HFFc6 (cell line): ENCODE measurements at places on chromosomes 13 and 19. TPM values are rescaled to one million over a fixed set of nuclear protein-coding genes. Genes with fewer than 3 reads are reported as not detected.
A peak's percentile ranks its signal among the peaks of the same experiment; 100 is the strongest.

- no peak for DNase-seq
Observed at GRCh38 chr13:48853728-48854102, 122.0 kb upstream of the FNDC3A start.

GRCh38 chr19:47445937-47446402 is 25.7 kb downstream of the SLC8A2 start:
- no peak for DNase-seq

GRCh38 chr19:43667126-43667875 is 2.7 kb downstream of the PLAUR start:
- no peak for DNase-seq

DNA sequence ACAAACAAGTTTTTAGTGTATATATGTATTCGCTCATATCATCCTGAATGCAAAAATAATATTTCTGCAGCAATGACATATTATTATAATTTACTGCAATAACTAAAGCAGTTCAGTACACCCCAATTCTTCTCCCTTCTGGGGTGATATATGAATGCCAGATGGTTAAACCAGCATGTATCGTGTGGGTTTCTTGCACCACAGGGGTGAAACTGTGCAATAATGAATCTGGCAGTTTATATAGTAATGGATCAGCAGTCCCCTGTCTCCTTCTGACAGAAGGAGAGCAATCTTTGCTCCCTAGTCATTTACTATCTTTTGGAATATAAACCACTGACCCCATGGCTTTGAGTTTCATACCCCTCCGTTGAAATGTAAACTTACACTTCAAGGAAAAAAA is 228.6 kb upstream of the KLHL1 start:
- no peak for DNase-seq

GRCh38 chr13:60936281-60936680 is 479.4 kb downstream of the PCDH20 start:
- no peak for DNase-seq

DNA sequence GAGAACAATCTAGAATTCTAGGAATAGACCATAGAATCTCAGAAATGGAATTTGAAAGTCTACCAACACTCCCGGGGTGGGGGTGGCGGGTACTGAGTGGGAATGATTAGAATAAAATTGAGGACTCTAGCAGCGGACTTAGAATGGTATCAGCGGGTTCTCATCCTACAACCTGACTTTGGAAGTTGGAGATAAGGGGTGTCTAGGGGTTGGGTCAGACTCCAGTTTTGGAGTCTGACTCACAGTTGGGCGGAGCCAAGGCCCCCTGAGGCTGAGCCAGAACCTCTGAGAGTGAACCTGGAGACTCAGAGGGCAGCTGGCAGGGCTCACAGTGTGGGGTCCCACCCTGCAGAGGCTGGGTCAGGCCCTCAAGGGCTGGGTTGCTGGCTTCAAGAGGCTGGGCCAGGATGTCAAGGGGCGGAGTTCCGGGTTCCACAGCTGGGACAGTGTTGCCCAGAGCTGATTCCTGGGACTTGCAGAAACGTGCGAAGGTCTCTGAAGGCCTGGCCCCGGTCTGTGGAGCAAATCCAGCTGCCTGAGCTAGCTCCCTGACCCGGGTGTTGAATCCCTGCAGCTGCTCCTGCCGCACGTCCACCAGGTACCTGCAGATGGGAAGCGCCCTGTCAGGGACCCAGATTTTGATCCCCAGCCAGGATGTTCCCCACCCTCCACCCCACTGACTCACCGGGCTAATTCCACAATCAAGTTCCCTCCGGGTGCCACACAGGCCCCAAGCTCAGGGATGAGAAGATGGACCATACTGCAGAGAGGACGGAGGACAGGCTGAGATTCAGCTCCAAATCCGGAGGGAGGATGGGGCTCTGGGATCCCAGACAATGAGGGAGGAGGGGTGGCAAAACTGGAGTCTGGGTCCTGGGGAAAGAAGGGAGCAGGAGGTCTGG is 1.6 kb upstream of the TNNI3 start:
- DNase-seq: no peak

GRCh38 chr13:27570906-27571305 is 49.4 kb downstream of the LNX2 start:
- no peak for DNase-seq

GRCh38 chr13:91639330-91639729 is 240.9 kb downstream of the GPC5 start:
- DNase-seq: no peak

DNA sequence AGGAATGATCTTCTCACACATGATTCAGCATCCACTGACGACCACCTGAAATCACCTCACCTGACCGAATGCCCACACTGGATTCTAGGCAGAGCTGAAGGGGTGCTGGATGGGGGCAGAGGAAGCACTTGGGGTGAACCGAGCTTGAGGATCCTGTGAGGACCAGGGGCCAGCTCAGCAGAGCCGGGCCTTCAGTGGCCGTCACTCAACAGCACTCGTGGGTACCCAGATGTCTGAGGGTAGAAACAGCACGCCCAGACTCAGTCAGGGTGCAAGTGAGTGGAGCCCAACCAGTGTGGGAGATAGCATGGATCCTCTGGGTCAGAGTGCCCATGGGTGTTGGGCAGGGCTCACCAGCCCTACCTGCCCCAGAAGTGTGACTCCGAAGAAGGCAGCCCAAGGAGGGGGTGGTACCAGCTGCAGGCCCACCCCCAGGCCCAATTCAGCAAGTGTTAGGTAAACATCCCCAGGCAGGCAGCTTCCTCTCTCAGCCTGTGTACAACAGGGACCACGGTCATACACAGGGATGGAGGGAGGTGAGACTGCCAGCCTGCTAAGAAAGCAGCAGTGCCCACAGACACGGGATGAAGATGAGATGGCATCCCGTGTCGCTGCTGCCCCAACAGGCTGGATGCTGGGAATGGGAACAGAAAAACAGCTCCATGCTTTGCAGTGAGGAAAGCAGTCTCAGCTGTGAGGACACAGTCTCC is 16.6 kb downstream of the GJA3 start:
- DNase-seq: no peak

DNA sequence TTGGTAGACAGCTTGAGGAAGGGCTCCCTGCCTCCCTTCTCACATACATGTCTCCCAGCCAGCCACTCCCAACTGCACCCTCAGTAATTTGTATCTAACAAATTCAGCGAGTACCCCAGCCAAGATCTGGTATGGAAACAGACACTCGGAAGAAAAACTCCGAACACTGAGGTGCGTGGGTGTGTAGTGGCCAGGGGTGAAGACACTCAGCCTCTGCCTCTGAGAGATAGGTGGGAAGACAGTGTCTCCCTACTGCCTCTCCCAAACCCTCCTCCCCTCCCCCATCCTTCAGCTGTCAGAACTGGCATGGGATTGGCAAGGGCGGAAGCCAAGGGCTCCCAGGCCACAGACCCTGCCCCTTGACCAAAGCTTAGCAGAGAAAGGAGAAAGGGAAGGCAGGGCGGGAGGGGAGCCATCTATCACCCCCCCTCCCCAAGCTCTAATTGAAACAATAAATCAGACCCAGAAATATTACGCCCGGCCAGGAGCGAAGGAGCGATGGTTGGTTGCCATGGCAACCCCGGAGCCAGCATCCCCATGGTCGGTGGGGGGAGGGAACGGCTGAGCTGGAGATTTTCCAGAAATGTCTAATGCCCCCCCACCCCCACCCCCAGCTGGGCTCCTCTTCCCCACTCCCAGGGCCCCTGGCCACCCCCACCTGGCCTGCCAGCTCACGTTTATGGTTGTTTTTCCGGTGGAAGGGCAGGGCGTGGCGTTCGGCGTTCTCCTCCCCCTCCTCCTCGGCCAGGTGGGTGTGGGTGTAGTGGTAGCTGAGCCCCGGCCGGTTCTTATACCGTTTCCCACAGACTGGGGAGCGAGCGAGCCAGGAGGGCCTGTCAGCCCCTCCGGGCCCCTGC is 7.0 kb downstream of the DPF1 start:
- DNase-seq: no peak

GRCh38 chr13:108451121-108451520 is 178.3 kb upstream of the MYO16 start:
- no peak for DNase-seq

DNA sequence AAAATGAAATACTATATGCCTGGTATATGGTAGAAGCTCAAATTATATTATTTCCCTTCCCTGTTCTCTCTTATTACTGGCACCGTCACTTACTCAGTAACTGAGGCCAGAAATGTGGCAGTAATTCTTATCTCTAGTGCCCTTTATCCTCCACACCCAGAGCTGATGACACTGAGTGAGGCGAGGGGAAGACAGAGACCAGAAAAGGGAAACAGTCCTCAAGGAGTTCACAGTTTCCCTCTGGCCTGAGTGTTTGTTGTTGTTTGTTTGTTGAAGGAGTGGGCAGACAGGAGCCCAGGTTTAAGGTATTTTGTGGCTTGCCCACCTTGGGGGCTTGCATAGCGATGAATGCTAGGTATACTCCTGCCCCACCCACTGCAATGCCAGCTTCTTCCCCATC is 101.5 kb upstream of the FNDC3A start:
- no peak for DNase-seq

DNA sequence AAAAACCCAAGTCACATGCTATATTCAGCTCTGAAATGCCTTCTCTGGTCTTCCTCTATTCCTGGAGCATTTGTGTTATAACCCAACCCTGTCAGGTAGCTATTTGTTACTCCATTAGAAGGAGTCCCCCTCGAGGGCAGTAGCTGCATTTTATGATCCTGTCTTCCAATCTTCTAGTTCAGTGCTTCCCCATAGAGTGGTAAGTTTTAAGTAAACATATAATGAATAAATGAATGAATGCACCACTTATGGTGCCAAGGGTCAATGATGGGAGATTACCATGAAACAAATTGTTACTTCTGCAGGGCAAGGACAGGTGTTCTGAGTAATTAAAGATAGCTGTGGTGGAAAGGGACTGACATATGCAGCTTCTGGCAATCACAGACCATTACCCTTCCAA is 4.0 kb downstream of the RASL11A start:
- DNase-seq: no peak

GRCh38 chr19:31520633-31521032 is 171.4 kb upstream of the TSHZ3 start:
- no peak for DNase-seq

- DNase-seq: no peak
Observed at GRCh38 chr13:80011448-80012212, 329.3 kb downstream of the SPRY2 start.

- DNase-seq: peak; percentile 26
Observed at GRCh38 chr19:51887522-51888498, at the start of gene ZNF577. TSS of gene ZNF577 (minus strand) at chr19:51887951. CDS start at chr19:51880382, 7,569 bp downstream.

GRCh38 chr19:10069046-10069445 is 17.1 kb upstream of the SHFL start:
- no peak for DNase-seq

- no peak for DNase-seq
Observed at GRCh38 chr19:45354241-45354842, 13.8 kb downstream of the KLC3 start.

DNA sequence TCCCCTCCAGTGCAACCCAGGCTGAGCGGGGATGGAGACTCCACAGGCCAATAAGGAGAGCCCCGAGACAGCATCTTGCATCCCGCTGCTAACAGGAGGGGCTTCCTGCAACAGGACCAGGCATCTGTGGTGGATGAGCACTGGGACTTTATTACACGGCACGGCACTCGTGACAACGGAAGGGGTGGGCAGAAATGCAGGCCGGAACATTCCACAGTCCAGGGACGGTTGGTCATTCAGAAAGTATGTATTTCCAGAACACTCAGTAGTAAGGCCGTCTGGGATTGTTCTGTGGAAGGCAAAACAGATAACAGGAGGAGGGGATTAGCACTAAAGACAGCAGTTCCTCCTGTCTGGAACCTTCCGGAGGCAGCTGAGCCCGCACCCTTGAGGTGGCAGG is 3.3 kb upstream of the TM6SF2 start:
- DNase-seq: peak; percentile 66

DNA sequence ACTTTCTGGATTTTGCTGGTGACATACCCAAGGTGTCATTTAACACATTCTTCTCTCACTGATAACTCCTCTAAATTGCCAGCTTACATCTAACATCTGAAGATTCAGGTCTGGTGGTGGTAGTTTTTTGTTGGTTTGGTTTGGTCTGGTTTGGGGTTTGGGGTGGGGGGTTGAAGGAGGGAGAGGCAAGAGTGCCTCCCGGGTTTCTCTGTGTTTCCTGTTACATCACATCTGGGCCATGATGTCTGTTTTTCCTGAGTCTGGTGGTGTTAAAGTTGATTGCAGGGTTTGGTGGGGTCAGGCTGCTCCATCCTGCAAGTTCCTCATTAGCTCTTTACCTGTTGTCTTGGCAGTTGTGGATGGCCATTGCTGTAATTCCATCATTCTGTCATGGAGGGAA is 155.8 kb upstream of the UBL3 start:
- no peak for DNase-seq

DNA sequence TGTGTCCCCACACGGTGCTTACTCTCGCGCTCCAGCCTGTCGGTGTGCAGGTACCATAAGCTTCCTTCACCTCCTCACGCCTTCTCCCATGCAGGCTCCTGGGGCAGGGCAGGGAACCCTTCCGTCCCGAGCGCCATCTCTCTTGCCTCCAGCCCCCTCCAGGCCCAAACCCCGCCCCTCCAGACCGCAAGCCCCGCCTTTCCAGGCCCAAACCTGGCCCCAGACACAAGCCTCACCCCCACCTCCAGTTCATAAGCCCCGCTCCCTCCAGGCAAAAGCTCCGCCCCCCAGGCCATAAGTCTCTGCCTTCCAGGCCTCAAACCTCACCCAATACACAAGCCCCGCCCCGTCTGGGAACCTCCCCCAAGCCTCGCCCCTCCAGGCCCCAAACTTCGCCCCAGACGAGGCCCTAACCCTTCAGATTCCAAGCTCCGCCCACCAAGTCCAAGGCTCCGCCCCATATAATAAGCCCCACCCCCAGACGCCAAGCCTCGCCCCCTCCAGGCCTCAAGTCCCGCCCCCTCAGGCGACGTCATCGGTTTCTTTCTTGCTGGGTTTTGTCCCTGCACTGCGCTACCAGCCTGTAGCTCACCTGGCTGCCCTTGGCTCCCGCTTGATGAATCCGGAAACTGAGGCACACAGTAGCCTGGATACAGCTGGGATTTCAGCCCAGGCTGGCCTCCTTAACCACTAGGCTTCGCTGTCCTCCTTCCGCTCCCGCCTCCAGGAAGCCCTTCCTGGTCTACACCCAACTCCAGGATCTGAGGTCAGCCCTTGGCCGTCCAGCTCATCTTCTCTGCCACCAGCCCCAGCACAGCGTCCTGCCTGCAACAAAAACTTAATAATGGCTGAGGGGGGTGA is 16.1 kb downstream of the MKNK2 start:
- DNase-seq: no peak

DNA sequence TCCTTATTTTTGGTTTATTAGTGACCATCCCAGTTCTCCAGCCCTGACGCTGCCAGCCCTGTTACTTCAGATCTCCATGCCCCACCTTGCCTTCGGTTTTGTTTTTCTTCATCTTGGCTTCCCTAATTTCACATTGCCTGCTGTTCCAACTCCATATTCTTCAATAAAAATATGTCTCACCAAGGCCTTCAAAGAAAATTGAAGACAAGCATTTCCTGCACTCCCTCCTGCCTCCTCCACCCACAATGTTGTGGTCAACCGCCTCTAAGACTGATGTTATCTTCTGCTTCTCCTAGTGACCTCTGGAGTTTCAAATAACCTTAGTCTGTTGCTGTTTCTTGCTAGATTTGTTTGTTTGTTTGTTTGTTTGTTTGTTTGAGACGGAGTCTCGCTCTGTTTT is 14.6 kb downstream of the PLD3 start:
- DNase-seq: no peak

Gene NKG7
- not detected in 3 replicates for total RNA-seq

Gene ZNF723
- not detected in 3 replicates for total RNA-seq

Gene SLC17A7
- 0.05 to 0.22 TPM in 2 of 3 replicates, not detected in the other for total RNA-seq

Gene MPV17L2
- total RNA-seq: 12.8 to 15.3 TPM (median 14.0 TPM) in 3 replicates

Gene FGF9
- total RNA-seq: not detected in 2 replicates

Gene CAPNS1
- 1,060 to 1,232 TPM (median 1,217 TPM) in 3 replicates for total RNA-seq

Gene PNMA8B
- total RNA-seq: 0.05 to 0.12 TPM in 2 of 3 replicates, not detected in the other

Gene PALM3
- 1.4 to 3.8 TPM (median 1.6 TPM) in 3 replicates for total RNA-seq

Gene RFPL4AL1
- total RNA-seq: not detected in 3 replicates
